ENCODE measurements at places on chromosomes 5 and 9.
A peak's percentile ranks its signal among the peaks of the same experiment; 100 is the strongest.

DNA sequence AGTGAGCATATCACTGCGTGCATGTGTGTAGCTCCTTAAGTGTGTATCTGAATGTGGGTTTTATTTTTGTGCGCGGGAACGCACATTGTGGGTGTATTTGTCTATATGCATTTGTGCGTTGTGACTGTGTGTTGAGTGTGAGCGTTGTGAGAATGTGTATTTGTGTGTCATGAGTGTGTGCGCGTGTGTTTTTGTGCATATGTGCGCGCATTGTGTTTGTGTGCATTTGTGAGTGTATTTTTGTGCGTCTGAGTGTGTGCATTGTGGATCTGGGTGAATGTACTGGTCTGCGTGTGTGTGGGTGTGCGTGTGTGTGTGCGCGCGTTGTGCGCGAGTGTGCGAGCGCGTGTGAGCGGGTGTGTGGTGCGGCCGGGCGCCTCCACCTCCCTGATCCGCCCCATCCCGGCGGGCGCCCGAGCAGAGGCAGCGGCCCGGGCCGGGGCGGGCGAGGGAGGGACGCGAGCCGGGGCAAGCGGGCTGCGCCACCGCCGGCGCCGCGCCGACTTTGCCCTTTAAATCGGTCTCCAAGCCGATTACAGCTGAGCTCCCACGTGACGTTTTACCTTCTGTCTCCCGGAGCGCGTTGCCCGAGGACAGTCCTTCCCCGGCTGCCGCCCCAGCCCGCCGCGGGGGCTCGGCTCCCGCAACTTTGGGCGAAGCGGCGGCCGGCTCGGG, at the start of gene RASGRF2:
RASGRF2 (plus strand) TSS at position 596 of the 675 bp plus-strand sequence. CDS start 376 bp downstream, outside the sequence.
- peak; percentile 69 for DNase-seq

- DNase-seq, result no peak
Measured at GRCh38 chr5:145340099-145340498, 495.0 kb downstream of the PRELID2 start.

DNA sequence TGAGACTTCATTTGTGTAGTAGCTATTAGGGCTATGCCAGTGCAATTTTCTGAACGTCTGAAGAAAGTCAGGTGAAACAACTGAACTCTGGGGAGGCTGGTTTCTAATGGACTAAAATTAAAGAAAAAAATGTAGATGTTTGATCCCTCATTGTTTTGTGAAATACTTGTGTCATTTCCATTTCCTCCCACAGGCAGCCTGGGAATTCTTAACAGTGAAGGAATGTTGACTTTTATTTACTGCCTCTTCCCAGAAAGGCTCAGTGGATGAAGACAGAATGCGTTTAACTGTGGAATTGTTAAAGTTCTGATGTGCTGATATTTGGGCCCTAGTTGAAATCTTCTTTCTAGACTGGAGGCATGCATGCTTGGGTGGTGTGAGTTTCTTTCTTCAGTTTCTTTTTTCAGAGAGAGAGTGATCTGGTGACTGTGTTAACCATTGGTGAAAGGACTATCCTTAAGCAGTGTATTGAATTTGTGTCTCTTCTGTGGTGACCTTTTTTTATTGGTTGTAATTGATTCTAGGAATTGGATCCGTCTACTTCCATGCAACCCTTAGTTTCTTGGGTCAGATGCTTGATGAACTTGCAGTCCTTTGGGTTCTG, 15.5 kb downstream of the ACER2 start:
- DNase-seq, result no peak

- DNase-seq, result peak; percentile 10
Measured at GRCh38 chr5:139642213-139642612, 5.9 kb upstream of the CXXC5 start.

GRCh38 chr5:96527768-96528661, 95.0 kb upstream of the PCSK1 start:
- DNase-seq, result no peak

GRCh38 chr9:784916-785315, 56.6 kb upstream of the DMRT1 start:
- no peak for DNase-seq

DNA sequence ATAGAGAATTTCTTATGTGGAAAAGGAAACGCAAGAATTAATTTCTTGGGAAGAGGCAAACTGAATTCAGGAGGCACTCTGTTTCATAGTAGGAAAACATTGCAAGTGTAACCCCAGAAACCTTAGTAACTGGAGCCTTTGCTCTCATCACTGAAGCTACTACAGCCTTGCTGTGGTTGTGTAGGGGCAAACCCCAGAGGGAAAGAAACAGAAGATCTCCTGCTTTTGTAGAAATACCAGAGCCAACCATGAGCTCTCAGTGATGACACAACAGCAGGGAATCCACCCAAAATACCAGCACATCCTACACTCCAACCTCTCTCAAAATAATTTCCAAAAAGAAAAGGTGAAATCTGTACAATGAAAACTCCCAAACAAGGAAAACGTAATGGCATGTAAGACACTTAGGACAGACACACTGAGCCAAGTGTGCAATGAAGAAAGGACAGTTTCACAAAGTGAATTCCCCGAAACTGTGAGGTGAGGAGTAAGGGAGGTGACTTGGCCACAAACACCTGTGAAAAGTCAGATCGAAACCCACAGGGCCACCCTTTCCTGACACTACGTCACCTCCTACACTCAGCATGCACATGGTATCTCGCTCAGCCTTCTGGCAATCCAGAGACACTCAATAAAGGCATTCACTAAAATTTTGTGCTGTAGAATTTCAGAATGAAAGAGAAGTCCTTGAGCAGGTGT, 8.5 kb upstream of the ACSL6 start:
- DNase-seq, result no peak

- no peak for DNase-seq
Measured at GRCh38 chr5:6586647-6587042, 46.2 kb downstream of the NSUN2 start.

GRCh38 chr5:165201771-165202518, 1696.5 kb downstream of the MAT2B start:
- DNase-seq, result no peak

GRCh38 chr9:97160255-97160654, 121.3 kb upstream of the CTSV start:
- no peak for DNase-seq

DNA sequence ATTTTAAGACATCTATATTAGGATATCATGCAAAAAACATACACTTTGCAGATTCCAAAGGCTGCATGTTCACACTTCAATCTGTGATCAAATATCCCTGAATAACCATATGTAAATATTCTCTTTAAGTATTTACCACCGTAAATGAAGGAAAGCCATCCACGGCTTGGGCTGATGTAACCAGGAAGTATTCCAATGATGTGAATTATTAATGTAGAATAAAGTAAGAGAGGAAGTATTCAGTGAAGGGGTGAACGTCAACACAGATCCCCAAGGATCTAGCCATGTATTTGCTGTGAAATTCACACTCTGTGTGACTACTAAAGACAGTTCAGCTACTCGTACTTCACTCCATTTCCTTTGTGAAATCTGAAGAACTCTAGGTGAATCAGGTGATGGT, 75.2 kb downstream of the CDH6 start:
- no peak for DNase-seq

GRCh38 chr5:176959051-176959450, 47.5 kb downstream of the UIMC1 start:
- no peak for DNase-seq

GRCh38 chr9:4986296-4986695, 1.2 kb downstream of the JAK2 start:
- no peak for DNase-seq

DNA sequence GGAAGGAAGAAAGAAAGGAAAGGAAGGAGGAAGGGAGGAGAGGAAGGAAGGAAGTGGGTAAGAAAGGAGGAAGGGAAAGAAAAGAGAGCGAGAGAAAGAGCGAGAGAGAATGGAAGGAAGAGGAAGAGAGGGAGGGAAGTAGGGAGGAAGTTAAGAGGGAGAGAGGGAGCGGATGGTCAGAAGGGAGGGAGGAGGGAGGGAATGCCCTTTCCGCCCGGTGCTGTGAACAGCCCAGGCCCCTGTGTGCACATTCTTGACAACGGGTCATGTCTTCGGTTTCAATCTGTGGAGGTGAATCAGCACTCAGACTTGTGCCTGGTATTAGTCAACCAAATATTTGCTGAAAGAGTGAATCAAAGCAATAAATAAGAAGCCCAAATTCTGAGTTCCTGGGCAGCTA, 39.2 kb downstream of the PRUNE2 start:
- no peak for DNase-seq

GRCh38 chr5:2536632-2537377, 214.7 kb downstream of the IRX2 start:
- DNase-seq, result no peak

GRCh38 chr5:120873083-120873482, 409.0 kb downstream of the PRR16 start:
- no peak for DNase-seq

DNA sequence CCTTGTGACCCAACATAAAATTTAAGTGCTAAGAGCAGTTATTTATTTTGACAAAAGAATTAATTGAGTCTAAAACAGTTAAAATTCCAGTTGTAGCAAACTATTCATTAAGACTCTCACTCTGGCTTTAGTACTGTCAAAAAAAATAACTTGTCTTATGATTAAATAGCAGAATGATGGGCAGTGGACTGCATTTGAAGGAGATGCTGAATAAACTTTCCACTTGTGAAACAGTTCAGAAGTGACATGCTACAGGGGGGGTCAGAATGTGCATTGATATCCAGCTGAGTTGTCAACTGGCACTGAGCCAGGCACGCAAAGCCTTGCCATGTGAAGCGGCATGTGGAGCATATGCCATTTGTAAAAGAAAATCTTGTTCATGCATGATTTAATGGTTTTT, 76.0 kb downstream of the FCHO2 start:
- no peak for DNase-seq

DNA sequence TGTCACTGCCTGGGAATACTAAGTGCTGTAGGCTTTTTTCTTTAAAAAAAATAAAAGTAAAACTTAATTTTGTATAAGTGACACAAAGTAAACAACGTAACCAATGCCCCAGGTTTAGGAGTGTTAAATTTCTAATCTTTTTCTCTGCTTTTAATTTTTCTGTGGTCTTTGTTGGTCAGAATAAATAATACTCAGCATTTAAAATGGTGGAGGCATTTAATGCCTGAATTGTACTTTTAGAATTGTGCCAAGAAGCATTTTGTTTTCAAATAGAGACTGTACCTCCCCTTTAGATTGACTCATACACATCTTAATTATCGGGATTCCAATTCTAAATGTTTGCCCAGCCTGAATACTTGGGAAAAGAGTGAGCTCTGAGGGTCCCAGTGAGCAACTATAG, 1.6 kb downstream of the DMXL1 start:
- no peak for DNase-seq

DNA sequence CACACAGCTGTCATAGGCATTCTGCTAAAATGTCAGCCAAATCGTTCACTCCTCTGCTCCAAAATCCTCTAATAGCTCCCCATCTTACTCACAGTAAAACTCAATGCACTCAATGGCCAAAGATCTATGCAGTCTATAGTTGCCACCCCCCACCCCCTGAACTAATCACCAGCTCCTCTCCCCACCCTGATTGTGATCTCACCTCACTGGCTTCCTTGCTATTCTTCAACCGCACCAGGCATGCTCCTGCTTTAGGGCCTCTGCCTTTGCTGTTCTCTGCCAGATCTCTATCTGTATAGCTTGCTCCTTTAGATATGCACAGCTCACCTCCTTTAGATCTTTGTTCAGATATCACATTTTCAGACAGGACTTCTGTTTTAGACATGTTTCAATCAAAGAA, 33.2 kb upstream of the SNX2 start:
- no peak for DNase-seq

- DNase-seq, result no peak
Measured at GRCh38 chr5:178349075-178349511, 116.5 kb upstream of the PHYKPL start.

DNA sequence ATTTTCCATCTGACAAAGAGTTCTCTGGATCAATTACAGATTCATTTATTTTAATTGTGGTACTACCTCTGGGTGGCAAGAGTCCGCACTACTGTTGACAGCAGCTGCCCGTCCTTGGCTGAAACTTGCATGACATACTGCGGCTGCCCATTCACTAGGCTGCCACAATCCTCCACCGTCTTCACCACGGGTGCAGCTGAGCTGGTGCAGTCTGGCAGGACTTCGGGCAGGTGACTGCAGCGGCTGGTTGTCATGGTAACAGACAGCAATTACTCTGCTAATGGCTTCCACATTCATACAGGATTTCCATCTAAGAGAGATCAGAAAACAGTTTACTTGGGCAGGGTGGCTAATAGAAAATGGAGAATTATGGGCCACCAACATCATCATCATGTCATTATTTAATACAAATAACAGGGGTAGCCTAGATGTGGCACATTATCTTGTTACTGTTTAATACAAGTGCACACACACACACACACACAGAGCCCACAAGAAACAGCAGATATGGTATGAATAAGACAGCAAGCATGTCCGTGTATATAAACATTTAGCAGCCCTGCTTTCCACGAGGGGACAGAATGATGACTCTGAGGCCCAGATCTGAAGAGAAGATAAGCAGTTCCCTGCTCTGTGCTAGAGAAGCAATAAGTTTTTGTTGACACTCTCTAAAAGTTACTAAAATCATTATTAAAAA, 112.3 kb downstream of the MARCHF3 start:
- no peak for DNase-seq

- no peak for DNase-seq
Measured at GRCh38 chr5:38379350-38379937, 121.1 kb downstream of the EGFLAM start.

DNA sequence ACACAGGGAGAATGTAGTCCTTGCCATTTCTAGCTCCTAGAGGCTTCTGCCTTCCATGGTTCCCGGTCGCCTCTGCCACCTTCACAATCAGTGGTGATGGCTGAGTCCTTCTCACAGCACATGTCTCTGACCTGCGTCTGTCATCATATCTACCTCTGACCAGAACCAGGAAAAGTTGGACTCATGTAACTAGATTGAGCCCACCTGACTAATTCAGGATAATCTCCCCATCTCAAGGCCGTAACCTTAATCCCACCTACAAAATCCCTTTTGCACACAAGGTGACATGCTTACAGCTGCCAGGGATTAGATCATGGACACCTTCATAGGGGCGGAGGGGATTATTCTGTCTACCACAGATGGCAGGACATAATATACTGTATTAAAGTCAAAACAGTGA, 375.6 kb downstream of the ICE1 start:
- DNase-seq, result no peak

GRCh38 chr5:34915856-34916192, 313 bp downstream of the BRIX1 start:
- no peak for DNase-seq

DNA sequence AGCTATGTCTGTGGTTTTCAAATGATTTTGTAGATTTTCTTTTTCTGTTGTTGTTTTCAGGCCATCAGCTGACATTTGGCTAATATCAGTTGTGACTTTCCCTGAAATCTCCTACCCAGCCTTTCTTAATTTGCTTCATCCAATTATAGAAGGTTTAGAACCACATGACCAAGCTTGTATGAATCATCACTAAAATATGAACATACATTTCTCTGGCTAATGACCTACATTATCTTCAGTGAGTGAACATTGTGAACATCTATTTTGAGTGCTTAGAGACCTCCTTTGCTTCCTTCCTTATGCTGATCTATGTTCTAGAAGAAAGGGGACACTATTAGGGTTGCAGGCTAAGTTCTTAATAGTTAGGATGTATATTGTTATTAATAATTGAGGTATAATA, 532.5 kb downstream of the RAB3C start:
- no peak for DNase-seq

GRCh38 chr9:108077556-108077955, 588.0 kb upstream of the KLF4 start:
- DNase-seq, result no peak
